ENCODE measurements at places on chromosomes 3 and 15. TPM values are rescaled to one million over a fixed set of nuclear protein-coding genes. Genes with fewer than 3 reads are reported as not detected.

The IL1RAP gene
- total RNA-seq: 5.0 TPM

The CD200R1 gene
- 0.06 TPM for total RNA-seq

The C3orf80 gene
- 1.8 TPM for total RNA-seq

The FBLN2 gene
- 3.1 TPM for total RNA-seq

The FSD2 gene
- total RNA-seq: 0.13 TPM

The DGKG gene
- 7.6 TPM for total RNA-seq

The SLC22A13 gene
- not detected for total RNA-seq

The ATP13A5 gene
- total RNA-seq: not detected

The FOXB1 gene
- not detected for total RNA-seq
